ENCODE measurements at places on chromosomes 11 and 22.

GRCh38 chr22:30837531-30837930 is 131.0 kb downstream of the MORC2 start:
- DNase-seq = no peak

DNA sequence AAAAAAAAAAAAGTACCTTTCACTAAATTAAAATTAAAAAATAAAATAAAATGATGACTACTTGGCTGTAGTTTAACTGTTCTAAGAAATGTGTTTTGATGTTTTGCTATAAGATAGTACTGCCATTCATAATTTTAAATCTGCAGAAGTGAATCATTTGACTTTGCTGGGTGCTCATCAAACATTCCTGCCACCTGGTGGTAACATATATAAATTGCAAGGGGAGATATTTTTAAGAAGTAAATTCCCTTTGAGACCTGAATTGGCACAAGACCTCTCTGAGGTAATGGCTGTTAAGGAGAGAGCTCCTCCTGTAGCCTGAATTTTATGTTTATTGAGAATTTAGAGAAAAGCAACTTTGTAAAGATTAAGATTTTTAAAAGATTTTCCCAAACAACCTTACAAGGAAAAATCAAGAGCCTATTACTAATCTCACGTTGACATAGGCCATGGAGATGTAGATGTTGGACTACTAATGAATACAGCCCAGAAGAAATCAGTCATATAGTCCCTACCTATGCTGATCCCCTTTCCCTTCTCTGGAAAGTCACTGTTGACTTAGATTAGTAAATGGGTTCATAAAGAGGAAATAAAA is 11.9 kb upstream of the NARS2 start:
- DNase-seq = no peak

DNA sequence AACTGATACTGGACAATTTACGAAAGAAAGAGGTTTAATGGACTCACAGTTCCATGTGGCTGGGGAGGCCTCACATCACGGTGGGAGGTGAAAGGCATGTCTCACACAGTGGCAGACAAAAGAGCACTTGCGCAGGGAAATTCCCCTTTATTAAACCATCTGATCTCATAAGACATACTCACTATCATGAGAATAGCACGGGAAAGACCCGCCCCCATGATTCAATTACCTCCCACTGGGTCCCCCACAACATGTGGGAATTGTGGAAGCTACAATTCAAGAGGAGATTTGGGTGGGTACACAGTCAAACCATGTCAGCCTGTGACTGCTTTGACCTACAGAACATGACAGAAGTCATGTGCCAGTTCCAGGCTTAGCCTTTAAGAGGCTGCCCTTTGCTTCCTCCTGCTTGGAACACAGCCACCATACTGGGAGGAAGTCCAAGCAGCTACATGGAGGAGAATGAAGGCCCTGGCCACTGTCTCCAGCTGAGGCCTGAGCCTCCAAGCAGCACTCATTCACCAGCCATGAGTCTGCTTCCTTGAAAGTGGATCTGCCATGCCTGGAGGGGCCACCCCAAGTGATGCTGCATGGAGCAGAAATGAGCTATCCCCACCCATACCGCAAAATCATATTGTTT is 10.9 kb upstream of the GAL start:
- DNase-seq = peak; percentile 18

DNA sequence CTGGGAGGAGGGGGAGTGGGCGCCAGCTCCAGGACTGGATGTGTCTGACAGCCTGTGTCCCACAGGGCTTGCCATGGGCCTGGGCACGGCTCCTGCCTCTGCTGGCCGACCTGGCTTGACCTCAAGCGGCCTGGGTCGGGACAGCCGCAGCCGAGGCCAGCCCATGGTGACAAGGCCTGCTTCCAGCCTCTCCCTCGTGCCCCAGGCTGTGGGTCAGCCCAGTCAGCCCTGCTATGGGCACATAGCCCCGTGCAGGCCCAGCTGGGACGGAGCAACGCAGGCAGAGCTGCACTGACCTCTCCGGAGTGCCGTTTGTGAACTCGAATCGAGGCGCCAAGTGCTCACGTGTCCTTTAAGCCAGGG is 17.9 kb downstream of the OSBPL5 start:
- no peak for DNase-seq

DNA sequence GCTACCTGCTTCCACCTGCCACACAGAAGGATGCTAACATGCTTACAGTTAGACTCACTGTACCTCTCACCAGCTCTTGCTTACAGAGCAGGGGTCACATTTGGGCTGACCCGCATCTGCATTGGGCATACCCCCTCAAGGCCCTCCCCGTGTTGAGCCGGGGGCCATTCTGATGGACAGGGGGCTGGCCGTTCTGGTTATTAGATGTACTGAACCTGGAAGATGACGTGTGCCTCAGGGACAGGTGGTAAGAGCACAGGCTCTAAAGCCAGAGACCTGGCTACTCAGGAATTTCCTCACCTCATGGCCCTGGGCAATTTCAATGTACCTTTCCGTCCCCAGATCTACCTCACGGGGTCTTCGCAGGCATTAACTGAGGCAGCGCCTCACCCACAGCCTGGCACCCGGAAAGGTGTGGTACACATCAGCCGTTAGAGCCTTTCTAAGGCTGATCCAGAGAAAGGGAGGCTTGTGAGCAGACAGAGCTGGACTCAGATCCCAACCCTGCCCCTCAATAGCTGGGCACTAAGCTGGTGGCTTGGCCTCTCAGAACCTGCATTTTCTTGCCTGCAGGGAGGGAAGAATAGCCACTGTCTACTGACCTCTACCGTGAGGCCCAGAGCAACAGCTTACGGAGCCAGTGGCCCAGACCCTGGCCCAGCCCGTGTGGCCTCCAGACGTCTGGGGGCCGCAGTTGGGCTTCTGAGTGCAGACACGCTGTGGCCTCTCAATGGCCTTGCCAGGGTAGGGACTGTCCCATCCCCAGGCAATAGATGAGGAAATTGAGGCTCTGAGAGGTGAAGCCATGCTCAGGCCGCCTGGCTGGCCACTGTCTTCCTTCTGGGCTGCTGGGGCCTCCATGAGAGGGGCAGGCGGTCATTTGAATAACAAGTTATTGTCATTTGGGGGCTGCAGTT is 100.6 kb downstream of the MORC2 start:
- no peak for DNase-seq

GRCh38 chr11:96074551-96075310 is 150.8 kb upstream of the MTMR2 start:
- no peak for DNase-seq

DNA sequence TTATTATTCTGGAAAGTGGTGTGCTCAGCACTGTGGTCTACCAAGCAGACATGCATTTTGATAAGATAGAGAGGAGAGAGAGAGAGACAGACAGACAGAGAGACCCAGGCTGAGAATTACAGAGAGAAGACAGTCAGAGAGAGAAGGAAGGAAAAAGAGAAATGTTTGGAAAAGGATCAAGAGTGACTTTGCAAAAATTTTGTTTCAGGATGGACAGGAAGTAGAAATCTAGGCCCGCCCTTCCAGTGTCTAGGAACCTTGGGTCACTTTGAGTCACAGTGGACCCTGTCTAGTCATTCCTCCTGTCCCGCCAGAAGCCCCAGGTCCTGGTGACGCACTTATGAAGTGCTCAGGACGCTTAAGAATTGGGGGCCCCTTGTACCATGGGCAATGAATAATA is 166.7 kb downstream of the ST3GAL4 start:
- DNase-seq = no peak

DNA sequence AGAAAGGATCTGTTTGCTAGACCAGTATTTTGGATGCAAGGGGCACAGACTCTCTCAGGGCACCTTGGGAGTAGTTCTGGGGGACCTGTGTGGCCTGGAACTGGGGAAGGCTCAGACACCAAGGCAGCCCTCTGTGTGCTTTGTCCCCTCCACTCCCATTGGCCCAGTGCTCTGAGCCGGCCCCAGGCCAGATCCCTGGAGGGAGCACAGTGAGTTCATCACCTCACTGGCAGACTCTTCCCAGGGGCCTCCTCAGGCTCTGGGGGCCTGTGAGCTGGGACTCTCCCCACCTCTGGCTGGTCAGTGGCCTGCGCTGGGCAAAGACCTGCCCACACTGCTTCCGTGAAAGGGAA is 51.7 kb downstream of the CHRDL2 start:
- DNase-seq = no peak

GRCh38 chr22:16917144-16918003 is 90.6 kb downstream of the GAB4 start:
- peak; percentile 16 for DNase-seq

DNA sequence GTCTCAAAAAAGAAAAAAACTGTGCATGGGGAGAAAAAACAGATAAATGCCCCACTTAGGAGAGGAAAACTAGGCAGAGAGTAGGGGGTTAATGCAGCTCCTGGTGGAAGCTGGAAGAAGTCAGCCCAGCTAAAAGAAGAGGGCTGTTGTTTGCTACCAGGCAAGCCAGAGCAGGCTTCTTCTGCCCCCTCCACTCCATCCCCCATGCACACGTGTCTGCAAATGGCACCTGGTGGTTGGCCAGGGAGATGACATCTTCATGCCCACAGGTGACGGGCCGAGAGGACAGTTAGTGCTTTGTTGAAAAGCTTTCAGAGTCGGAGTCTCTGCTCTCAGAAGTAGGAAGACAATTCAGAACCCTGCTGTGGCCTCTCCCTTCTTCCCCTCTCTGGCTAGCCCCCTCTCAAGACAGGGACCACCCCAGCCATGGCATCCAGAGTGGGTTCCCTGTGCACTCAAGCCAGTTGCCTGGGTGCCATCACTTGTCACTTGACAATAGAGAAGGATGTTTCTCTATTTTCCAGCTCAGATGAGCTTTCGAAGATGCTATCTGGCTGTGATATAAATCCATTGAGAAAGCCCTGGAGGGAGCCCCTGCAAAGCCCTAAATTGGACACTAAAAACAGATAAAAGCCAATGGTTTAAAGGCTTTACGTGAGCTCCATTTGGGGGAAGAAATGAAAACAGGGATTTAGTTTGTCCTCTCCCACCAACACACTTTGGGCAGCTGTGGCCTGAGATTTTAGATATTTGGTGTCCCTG is 142.0 kb downstream of the TRIM29 start:
- DNase-seq = no peak

DNA sequence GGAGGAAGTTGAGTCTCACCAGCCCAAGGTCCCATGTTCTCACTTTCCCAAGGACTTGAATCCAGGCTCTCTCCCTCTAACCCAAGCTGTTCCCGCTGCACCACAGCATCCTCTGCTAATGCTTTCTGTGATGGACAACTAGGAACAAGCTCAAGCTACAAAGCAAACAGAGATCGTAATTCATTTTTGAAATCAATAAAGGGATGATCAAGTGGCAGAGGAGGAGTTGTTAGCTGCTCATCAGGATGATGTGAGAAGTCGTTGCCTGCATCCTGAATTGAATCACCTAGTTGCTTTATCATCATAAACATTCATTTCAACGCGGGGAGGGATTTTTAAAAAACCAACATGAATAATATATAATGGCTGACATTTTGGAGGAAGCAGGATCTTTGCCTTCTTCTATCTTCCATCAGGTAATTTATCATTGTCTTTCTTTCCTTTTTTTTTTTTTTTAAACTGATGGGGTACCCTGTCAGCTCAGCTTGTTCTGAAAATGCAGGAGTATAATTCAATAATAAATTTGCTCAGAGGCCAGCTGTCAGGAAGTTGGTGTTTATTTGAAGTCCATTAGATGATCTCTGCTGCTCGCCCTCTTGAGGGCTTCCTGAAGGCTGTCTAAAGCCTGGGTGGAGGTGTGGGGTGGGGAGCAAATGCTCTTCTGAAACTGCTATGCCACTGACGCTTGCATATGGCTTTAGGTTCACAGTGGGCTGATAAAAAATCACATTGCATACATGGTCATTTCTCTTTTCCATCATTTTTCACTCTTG is 174.4 kb upstream of the NARS2 start:
- no peak for DNase-seq

- no peak for DNase-seq
Observed at GRCh38 chr11:22466351-22466750, 128.2 kb downstream of the SLC17A6 start.

GRCh38 chr11:130829920-130830511 is 86.3 kb downstream of the SNX19 start:
- DNase-seq = no peak

DNA sequence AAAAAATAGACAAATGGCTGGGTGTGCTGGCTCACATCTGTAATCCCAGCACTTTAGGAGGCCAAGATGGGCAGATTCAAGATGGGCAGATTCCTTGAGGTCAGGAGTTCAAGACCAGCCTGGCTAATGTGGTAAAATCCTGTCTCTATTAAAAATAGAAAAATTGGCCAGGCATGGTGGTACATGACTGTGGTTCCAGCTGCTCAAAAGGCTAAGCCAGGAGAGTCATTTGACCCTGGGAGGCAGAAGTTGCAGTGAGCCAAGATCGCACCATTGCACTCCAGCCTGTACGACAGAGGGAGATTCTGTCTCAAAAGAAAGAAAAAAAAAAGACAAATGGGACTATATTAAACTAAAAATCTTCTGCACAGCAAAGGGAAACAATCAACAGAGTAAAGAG is 55.4 kb downstream of the USP35 start:
- no peak for DNase-seq

DNA sequence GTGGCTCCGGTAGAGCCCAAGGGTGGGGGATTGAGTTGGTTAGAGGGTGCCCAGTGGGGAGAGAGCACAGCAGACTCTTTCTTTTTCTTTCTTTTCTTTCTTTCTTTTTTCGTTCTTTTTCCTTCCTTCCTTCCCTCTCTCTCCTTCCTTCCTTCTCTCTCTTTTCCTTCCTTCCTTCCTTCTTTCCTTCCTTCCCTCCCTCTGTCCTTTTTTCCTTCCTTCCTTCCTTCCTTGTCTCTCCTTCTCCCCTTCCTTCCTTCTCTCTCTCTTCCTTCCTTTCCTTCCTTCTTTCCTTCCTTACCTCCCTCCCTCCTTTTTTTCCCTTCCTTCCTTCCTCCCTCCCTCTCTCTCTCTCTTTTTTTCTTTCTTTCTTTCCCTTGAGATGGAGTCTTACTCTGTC is 4.8 kb upstream of the ALX4 start:
- DNase-seq = no peak

DNA sequence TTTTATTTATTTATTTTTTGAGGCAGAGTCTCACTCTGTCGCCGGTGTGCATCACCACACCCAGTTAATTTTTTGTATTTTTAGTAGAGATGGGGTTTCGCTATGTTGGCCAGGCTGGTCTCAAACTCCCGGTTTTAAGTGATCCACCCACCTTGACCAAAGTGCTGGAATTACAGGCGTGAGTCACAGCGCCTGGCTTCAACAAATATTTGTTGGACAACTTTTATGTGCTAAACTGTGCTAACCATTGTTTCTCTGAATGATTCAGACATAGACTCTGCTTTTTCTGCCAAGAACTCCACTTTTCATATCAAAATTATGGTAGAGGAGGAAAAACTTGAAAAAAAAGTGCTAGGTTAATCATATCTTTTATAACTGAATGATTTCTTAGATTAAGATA is 36.3 kb downstream of the MMP7 start:
- no peak for DNase-seq

DNA sequence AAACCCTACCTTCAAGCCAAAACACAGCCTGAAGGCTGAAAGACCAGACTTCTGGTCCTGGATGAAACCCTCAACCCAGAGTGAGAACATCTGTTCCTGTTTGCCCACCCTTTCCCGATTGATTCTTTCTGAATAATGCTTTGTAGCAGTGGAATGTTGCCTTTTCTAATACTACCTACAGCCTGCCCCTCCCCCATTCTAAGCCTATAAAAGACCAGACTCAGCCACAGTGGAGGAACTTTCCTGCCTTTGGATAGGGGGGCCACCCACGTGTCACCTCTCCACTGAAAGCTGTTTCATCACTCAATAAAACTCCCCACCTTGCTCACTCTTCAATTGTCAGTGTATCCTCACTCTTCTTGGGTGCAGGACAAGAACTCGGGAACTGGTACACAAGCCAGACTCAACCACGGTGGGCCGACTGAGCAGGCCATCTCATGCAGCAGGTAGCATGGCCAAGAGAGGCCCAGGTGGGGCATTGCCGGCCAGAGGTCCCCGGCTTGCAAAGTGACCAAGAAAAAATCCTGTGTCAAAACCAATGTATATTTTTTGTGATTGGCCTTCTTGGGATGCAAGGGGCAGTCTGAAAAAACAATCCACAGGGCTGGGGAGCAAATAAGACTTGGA is 6.6 kb upstream of the APOL6 start:
- DNase-seq = no peak
